Sigmoid colon (tissue), 7 donors: ENCODE measurements at places on chromosomes 2 and 18. TPM values are rescaled to one million over a fixed set of nuclear protein-coding genes. Genes with fewer than 3 reads are reported as not detected.

The HNMT gene
- 47.6 TPM for polyA plus RNA-seq

GRCh38 chr2:9002313-9002636 is 1.2 kb downstream of the MBOAT2 start:
- no peak for DNase-seq

DNA sequence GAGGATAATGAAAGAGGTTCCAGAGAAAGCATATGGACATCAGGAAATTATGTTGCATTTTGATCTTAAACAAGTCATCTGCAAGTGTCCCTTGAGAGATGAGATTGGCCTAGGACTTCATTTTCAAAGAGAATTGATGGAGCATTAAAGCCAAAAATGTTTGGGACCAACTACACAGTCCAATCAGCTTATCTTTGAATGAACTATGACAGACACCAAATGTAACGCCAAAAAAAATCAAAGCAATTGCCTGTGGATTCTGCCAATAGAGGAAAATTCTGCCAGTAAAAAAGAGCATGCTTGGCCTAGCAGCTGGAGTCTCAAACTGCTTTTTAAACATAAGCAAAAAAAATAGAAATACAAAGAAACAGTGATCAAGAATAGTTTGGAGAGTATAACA is 594.5 kb upstream of the CHAC2 start:
- DNase-seq = no peak

DNA sequence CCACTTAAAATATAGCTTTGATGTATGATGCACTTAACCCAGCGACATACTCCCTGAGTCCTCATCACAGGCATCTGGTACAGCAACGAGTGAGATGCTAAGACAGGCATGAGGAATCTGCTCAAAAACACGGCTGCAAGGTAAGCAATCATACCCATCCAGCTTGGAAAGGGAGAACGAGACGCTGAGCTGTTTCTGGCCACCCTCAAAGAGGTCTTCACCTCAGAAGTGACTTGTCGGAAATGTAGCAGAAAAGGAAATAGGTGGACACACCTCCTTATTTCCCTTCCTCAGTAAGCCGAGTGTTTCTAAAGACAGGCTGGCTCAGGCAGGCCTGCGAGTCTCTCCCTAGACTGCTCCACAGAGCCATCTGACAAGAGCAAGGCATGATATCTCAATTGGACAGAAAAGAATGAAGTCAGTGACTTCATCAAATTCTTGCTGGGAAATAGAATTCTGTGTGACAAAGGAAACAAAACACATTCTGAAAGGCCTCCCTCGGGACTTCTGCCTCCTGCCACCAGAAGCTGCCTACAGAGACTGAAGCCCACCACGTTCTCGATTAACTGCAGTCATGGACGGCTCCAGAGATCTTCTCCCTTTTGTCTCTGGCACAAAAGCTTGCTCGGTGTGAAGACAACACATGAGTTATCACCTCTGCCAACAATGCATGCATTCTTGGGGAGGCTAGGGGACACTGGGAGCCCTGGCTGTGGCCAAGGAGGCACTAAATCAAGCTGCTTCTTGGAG is 84.3 kb downstream of the UXS1 start:
- no peak for DNase-seq

- no peak for DNase-seq
These were observed 602.4 kb upstream of the ACVR2A start for GRCh38 chr2:147242445-147242844.

The RAB17 gene
- polyA plus RNA-seq = 48.8 TPM

- DNase-seq = no peak
These were observed 52.3 kb downstream of the BAZ2B start for GRCh38 chr2:159564081-159564480.

The KIF5C gene
- 1.2 TPM for polyA plus RNA-seq

DNA sequence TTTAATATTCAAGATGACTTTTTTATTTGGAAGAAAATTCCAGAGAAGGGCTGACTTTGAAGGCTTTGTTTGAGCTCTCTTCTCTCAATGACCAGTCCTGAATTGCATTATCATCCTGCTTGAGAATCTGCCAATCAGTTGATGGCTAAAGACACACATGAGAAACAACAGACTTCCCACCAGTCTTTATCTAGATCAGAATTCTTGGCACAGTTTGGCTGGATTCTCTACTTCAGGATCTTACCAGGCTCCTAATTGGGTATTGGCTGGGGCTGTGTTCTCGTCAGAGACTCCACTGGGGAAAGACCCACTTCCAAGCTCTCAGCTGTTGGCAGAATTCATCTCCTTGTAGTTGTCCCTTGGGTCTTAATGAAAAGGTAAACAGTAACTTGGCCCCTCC is 86.0 kb downstream of the WDSUB1 start:
- DNase-seq = no peak

- DNase-seq = peak; percentile 17
These were observed 308.8 kb downstream of the PRKCE start for GRCh38 chr2:45960057-45960863.

- DNase-seq = no peak
These were observed 654.7 kb upstream of the FANCL start for GRCh38 chr2:58895857-58896256.

- DNase-seq = no peak
These were observed 1.1 kb upstream of the LINC00305 start for GRCh38 chr18:64149916-64150438.

- DNase-seq = no peak
These were observed 16.9 kb upstream of the ZCCHC2 start for GRCh38 chr18:62505669-62506494.

GRCh38 chr2:172293952-172294351 is 133.4 kb upstream of the ITGA6 start:
- DNase-seq = no peak

The CDH20 gene
- polyA plus RNA-seq = 0.15 TPM

DNA sequence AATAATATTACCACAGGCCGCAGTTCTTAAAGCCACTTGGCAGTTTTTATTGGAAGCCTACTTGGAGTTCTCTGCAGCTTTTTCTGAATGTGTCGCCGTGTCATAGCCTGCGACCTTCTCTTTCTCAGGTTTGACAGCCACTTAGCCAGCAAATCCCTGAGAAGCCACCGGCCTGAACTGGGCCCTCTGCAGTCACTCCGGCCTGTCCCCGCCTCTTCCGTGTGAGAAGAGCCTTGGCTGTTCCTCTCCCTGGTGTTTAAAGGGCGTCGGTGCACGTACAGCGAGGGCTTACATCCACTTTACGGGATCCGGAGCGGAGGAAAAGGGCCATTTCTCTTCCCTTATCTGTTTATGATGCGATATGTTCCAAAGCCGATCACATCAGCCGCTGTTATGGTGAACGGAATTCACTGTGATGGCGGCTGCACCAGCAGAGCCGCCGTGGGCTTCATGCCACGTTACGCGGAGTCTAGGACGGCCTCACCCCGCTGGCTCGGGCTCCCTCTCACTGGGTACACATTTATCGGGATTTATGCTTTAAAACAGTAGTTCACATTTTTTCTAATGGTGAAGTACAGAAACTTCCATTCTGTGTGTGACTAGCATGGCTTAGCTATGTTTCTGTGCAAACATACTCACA is 66.8 kb downstream of the GBX2 start:
- no peak for DNase-seq

- DNase-seq = no peak
These were observed 623.5 kb downstream of the EPHA4 start for GRCh38 chr2:220948579-220948978.

The TUBA4B gene
- polyA plus RNA-seq = not detected

GRCh38 chr2:112003576-112004252 is 51.4 kb upstream of the TMEM87B start:
- no peak for DNase-seq

The GLS gene
- 15.0 TPM for polyA plus RNA-seq

The ALK gene
- 0.31 TPM for polyA plus RNA-seq

DNA sequence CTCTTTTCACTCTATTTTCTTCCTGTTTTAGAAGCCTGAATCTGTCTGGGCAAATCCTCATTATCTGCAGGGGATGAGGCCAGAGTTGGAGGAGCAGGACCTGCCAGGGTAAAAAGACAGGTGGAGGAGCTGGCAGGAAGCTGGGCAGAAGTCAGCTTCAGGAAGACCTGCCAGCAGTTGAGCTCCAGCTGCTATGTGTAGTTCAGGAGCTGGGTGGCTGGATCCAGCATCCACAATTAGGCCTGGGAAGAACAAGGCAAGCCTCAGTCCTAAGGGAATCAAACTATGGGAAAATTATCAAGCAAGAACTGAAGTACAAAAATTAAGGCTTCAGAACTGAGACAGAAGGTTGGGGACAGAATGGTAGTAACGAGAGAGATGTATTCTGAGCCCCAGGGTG is 174.0 kb downstream of the MREG start:
- no peak for DNase-seq

DNA sequence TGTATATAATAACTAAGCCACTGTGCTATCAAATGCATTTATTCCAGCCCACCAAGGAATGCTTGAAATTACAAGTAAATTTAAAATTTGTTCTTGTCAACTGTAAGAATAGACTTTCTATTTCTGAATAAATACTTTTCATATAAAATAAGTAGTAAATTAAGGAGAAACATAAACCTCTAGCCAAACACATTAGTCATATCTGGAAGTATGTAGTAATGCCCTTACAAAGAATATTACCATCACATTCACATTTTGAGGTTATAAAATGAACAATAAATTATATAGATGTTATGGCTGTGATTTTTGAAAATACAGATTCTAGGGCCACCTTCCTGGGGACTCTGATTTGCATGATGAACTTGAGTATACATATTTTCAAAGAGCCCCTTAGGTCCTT is 54.7 kb downstream of the SERPINB7 start:
- DNase-seq = no peak

The NOL4 gene
- polyA plus RNA-seq = 0.17 TPM

- no peak for DNase-seq
These were observed 179.1 kb downstream of the RDH14 start for GRCh38 chr2:18381386-18381785.

The C2orf72 gene
- polyA plus RNA-seq = 20.4 TPM

- DNase-seq = no peak
These were observed 9.6 kb upstream of the DYNC2LI1 start for GRCh38 chr2:43764086-43764705.

The PIK3C3 gene
- 28.2 TPM for polyA plus RNA-seq

- DNase-seq = no peak
These were observed 469.4 kb upstream of the SPRED2 start for GRCh38 chr2:65901756-65902155.

The TEKT4 gene
- not detected for polyA plus RNA-seq

The ARHGAP28 gene
- 2.4 TPM for polyA plus RNA-seq

GRCh38 chr2:45678791-45679348 is 27.4 kb downstream of the PRKCE start:
- no peak for DNase-seq

The MARCO gene
- not detected for polyA plus RNA-seq
